Coronary artery (tissue), 2 donors: ENCODE measurements at places on chromosomes 7 and 10.

GRCh38 chr7:44956157-44956766, 22.6 kb downstream of the MYO1G start:
- DNase-seq = no peak

DNA sequence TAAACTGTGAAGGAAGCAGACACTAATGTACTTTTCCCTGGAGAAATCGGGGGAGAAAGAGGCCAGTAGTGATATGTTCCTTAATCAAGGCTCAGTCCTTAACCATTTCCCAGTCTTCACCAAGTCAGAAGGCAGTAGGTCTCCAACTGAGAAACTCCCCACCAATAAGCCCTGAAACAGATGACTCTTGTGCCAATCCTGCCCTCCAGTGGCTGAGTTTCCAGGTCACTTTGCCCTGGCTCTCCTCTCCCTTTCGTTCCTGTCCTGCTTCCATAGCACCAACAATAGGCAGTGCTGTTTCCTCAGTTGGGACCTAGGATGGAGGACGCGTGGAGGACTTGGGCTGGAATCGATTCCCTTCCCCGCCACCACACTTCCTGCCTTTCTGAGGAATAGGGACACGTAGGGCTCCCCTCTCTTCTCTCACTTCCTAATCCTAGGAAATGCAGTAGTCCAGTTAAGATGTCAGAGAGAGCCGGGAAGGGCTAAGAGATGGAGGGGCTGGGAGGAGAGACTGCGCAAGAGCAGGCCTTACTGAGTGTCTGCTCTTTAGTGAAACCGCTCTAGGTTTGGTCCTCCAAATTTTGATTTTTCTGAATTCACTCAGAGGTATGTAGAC, 23.4 kb downstream of the ATOH7 start:
- DNase-seq = no peak

GRCh38 chr10:36725581-36726520, 399.5 kb upstream of the ANKRD30A start:
- no peak for DNase-seq

GRCh38 chr7:132200141-132200540, 376.1 kb downstream of the PLXNA4 start:
- DNase-seq = no peak

GRCh38 chr10:96834120-96834519, 2.0 kb downstream of the LCOR start:
- DNase-seq = no peak

- DNase-seq = no peak
Measured at GRCh38 chr10:104492329-104492940, 138.8 kb downstream of the CFAP58 start.

GRCh38 chr7:75889223-75889825, 10.5 kb downstream of the RHBDD2 start:
- DNase-seq = no peak

- DNase-seq = no peak
Measured at GRCh38 chr7:42226354-42226941, 10.6 kb downstream of the GLI3 start.

DNA sequence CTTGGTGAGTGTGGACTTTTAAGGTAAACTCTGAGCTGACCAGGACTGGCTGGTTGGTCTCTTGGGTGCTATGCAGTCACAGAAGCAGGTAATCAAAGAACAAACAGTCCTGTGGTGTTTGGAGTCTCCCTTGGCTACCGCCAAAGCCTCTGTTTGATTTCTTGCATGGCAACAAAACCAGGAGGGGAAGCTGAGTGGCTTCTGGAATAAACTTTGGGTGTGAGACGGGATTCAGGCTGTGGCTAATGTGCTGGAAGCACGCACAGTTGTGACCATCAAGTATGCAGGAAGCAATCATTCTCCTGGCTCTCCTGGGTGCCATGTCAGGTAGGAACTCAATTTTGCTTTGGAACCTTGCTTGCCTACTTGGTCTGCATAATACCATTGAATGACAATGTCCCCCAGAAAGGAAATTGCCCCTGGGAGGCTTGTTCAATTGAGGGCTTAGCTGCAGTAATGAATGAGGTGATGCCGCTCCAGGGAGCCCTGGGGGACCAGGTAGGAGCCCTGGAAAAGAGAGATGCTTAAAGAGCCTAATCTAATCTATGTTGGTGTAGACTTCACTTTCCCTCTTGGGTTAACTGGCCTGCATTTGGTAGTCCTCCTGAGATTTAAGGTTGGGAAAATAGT, at the start of gene CDHR3:
Gene CDHR3, plus strand, starts transcription at position 227 of the 630 bp plus-strand sequence. Its CDS starts 55 bp downstream, at position 282.
- no peak for DNase-seq

DNA sequence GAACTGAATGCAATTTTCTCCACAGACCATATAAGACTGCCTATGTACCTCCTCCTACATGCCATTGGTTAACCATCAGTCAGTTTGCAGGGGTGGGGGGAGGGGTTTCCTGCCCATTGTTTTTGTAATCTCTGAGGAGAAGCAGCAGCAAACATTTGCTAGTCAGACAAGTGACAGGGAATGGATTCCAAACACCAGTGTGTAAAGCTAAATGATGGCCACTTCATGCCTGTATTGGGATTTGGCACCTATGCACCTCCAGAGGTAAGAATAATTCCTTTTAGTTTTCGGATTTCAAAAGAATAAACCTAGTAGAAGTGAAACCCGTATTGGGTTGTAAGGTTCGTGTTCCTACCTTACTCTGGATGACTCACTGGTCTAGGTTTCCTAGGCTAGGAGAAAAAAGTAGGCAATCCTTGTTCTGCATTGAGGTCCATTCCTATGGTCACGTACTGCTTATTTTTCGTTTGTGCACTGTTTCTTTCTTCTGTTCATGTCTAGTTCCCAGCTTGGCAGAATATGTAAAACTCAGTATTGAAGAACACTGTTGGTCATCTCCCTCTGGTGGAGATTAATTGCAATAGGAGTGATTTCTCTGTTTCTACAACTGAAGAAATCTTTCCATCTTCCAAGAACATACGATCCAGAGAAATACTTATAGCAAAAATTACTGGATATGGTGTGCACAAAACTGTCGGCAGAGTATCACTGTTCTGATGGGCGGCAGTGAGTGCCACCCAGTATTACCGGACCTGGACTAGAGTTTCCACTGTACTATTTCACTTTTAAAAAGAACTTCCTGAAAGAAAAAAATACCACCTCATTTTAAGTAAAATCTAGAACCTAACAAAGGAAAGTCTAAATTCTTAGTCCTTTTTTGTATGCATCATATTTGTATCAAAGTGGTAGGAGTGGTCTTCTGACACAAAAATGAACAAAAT, at the start of gene AKR1C3:
Gene AKR1C3, plus strand, starts transcription at position 150 of the 941 bp plus-strand sequence. Its CDS starts 31 bp downstream, at position 181.
- DNase-seq = no peak

DNA sequence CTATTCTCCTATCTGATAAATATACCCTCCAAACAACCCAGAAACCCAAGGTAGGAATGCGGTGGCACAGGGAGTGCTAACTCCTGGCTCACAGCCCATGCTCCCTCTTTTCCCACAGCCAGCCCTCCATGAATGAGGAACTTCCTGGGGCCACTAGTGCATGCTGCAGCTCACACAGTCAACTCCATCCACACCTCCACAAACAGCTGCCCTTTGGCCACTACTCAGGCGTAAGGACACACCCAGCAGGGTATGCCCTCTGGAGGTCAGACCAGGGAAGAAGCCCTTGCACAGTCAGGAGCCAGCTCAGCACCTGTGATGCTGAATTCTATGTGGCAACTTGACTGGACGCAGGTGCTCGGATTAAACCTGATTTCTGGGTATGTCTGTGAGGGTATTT, 85.2 kb upstream of the PIK3CG start:
- DNase-seq = no peak

DNA sequence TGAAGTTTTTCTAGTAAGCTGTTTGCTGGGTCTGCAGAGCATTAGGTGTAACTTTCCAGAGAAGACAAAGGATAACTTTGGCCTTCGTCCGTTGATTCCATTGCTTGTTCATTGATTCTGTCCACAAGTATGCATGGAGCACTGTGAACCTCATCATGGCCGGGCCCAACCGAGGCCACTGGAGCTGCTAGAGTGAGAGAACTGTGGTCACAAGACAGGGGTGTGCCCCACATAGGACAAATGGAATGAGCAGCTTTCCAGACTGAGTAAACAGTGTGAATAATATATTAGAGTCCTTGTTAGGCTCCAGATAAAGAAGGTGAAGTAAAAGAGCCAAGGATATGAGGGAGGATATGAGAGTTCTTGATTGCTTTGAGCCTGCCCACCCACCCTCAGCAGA, 24.9 kb downstream of the MBL2 start:
- no peak for DNase-seq

DNA sequence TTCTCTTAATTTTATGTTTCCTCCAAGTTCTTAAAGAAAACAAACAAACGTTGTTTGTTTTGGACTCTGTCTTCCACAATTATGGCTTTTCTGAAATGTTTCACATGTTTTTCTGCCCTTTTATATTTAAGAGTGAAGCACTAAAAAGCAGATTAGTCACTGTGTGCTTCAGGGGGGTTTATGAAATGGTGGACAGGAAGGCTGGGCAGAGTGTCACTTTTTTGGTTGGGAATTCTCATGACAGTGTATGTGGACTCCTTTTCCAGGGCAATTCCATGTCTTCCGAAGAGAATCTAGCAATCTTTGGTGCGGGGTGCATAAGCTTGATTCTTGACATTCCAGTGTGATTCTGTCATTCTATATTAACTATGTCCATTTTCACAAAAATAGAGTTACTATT, 669.4 kb downstream of the PARD3 start:
- DNase-seq = no peak

DNA sequence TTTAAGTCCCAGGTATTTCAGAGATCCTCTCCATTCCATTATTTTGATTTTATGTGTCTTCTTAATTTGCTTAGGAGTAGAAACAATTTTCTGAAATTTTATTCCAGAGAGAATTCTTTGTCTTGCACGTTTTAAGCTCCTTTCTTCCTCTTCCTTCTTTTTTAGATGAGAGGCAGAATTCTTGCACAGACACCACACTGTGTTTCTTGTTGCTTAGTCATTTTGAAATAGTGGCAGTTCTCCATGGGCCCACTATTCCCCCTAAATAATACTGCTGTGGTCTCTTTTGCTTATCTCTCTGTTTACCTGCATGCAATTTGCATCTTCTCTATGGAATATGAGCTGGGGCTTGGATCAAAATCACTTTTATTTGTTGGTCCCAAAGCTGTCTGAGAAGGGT, 54.3 kb upstream of the WAC start:
- DNase-seq = no peak

- DNase-seq = no peak
Measured at GRCh38 chr7:27600247-27600646, 62.4 kb downstream of the HIBADH start.

DNA sequence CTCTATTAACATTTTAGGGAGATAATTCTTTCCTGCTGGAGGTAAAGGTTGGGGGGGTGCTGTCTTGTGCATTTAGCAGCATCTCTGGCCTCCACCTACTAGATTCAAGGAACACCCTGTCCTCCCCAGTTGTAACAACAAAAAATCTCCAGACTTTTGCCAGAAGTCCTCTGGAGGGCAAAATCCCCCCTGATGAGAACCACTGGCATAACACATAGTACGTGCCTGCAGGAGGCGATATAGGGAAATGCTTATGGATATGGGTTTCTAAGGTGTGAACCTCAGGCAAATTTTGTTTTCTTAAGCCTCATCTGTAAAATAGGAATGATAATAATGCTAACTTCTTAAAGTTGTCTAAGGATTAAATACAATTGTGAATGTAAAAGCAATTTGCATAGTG, 2.9 kb upstream of the OSBPL3 start:
- no peak for DNase-seq

GRCh38 chr7:11742496-11742895, 89.5 kb downstream of the THSD7A start:
- DNase-seq = no peak

DNA sequence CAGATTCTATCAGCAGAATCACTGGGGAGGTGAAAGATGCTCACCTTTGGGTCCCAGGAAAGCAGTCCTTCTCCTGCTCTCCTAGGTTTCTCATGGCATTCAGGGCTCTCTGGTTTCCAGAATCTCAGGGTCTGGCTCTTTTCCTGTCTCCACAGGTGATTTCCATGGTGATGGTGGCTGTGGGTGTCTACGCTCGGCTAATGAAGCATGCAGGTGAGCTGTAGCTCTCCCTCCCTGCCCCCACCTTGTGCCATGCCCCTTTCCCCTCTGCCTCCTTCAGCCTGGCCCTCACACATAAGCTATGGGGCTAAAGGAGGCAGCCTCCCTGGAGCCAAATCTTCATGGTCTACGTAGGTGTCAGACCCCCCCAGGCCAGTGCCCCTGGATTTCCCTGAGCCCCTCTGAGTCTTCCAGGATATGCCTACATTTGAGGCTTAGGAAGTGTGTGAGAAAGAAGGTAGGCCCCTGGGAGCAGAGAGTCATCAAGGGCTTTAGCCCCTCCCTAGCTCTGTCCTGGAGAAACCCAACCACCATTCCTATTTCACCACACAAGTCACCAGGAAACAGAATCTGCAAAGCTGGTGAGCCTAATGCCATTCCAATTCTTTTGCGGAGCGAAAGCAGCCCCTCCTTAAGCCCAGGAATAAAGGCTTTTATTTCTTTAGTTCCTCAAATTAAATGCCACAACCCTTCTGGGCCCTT, 17.2 kb downstream of the TSPAN33 start:
- DNase-seq = no peak

- DNase-seq = no peak
Measured at GRCh38 chr10:118511711-118512110, 83.7 kb downstream of the PRLHR start.

DNA sequence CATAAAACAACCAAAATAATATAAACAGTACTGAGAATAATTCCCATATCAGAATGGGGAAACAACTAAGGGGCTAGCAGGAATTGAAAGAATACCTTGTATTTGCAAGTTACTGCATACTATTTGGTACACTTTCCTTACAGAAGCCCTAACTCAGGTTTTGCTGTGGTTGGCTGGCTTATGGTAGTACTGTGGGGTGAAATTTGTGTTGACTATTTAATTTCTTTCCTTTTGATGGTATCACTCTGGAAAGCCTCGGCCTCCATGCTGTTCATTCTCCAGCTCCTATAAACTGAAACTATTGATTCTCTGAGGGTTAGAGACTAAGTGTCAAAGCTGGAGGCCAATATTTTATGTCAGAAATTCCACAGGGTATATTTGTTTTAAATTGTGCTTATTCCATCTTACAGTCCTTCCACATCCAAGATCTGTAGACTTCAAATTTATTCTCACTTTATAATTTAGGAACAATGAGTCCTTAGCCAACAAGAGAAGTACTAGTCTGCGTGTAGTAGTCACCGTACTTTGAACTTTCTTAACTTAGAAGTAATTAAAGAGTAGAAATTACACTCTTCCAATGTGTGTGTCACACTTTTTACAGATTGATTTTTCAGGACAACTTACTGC, 13.4 kb downstream of the SKIDA1 start:
- DNase-seq = no peak

DNA sequence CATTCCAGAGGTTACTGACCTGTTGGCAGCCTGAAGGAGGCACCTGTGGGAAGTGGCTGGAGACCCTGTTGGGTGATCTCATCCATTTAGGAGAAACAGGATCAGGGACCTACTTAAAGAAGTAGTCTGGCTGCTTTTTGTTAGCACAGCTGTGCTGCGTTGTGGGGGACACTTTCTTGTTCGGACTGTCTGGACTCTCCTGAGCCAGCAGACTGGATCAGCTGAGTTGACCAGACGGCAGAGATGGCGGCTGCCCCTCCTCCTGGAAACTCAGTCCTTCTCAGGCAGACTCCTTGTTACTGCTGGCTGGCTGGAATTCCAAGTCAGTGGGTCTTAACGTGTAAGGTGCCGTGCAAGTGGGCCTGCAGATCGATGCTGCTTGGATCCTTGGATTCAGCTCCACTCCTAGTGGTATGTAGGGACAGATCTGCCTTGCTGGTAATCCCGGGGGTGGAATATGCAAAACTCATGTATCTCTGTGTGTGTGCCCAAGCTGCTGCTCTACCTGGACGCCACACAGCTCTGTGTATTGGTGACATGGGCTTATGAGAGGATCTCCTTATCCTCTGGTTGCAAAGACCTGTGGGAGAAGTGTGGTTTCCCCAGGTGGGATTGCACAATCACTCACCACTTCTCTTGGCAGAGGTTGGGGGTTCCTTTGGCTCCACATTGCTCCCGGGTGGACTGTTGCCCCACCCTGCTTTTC, 87.3 kb downstream of the CCSER2 start:
- no peak for DNase-seq
